ENCODE measurements at places on chromosomes 1 and 21.

GRCh38 chr1:79716447-79716846 is 709.9 kb upstream of the ADGRL4 start:
- DNase-seq = peak; percentile 25

GRCh38 chr1:223229756-223230155 is 86.7 kb upstream of the TLR5 start:
- no peak for DNase-seq

GRCh38 chr1:191739544-191739943 is 418.7 kb upstream of the RGS18 start:
- DNase-seq = no peak

GRCh38 chr1:207835958-207836357 is 75.0 kb downstream of the CD34 start:
- DNase-seq = no peak

- no peak for DNase-seq
Observed at GRCh38 chr1:229170778-229171505, 100.0 kb upstream of the RAB4A start.

DNA sequence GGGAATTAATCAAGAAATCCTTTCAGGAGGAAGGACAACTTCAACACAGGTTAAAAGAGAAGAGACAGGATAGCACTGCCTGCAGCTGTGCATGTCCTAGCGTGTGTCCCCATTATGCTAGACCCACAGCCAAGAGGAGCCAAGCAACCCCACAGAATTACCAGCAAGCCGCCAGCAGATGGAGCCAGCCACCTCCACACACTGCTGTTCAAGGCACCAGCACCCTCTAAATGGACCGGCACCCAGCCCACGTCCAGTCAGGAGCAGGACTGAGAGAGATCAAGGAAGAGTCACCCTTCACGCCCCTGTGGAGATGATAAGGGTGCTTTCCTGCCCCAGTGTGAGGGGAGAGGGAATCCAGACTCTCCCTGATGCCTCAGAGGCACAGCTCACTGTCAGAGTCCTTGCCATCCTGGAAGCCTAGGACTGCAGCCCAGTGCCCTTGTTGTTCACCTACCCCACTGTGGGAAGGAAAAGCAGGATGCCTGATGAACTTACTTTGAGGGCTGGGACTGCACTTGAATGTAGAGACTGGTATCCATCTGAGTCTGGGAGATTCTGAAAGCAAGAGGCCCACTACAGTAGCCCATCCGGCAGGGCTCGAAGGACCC is 37.1 kb upstream of the CTTNBP2NL start:
- no peak for DNase-seq

DNA sequence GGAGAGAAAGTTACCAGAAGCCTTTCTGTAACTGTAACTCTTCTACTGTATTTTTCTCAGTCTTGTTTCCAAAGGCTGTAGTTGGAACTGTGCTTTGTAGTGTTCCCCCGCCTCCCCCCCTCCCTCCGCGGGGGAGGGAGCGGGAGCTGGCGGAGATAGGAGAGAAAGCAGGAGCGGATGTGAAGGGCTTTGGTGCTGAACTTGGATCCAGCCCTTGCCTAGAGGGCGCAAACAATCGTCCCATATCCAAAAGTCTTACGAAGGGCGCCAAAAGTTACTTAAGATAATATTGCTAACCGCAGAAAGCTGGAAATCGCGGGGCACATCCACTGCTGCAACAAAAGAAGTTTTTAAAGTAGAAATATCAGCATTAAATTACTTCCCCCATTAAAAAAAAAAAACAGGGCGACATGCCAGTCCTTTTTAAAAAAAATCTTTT is 2.4 kb upstream of the NFIA start:
- no peak for DNase-seq

DNA sequence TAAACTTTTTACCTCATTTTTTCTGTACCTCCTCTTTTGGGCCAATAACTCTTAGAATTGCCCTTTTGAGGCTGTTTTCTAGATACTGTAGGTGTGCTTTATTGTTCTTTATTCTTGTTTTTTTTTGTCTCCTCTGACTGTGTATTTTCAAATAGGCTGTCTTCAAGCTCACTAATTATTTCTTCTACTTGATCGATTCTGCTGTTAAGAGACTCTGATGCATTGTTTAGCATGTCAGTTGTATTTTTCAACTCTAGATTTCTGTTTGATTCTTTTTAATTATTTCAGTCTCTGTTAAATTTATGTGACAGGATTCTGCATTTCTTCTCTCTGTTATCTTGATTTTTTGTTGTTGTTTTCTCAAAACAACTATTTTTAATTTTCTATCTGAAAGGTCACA is 130.3 kb downstream of the PHTF1 start:
- no peak for DNase-seq

DNA sequence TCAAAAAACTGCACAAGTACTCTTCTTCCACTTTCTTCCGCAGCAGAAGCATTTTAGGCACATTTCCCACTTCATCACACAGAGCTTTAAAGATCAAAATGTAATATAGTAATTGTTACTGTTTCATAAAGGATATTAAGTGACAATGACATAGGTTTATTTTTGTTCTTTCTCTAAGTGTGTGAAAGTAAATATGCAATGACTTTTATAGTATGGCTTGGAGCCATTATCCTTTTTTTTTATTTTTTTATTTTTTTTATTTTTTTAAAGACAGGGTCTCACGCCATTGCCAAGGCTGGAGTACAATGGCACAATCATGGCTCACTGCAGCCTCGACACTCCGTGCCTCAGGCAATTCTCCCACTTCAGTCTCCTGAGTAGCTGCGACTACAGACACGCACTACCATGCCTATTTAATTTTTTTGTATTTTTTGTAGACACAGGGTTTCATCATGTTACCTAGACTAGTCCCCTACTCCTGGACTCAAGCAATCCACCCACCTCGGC is 7.0 kb downstream of the TRIM33 start:
- no peak for DNase-seq

DNA sequence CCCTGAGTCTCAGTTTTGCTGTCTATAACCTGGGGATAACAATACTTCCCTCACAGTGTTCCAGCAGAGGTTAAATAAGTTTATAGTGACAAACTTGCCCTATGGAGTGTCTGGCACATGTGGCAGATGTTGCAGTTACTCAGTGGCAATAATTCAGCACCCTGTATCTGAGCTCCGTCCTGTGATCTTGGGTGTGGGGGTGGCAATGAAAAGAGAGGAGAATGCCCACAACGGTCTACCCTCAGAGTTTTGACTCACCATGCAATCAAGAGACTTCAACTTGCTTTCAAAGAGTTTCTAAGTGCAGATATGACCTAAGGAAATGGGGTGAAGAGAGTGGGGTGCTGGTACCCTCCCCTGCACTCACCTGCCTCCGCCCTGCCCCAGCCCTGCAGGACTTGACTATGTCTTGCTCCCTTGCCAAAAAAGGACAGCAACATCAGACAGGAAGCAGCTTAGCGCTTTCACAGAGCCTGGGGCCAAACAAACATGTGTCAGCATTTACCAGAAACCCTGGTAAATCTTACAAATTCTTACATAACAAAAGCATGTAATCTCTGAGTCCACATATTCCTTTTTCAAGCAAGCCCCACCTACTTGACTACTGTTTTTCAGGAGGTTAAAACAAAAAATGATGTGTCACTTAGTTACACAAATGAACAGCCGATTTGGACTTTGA is 185.1 kb upstream of the CAMK1G start:
- peak; percentile 91 for DNase-seq

DNA sequence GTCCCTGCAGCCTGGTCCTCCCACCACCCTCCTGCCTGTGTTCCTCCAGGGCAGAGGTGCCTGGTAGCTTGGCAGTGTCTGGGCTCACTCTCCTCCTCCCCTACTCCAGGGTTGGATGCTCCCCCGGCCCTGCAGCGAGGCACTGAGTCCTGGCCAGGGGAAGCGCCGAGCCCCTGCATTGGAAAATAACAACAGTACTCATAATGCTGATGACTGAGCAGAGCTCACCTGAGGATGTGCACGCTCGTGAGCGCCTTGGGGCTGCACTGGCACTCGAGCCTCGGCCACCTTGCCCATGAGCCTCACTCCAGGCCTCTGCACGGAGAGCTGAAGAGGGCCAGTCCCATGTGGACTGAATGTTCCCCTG is 6.0 kb upstream of the ACTRT2 start:
- no peak for DNase-seq
